A549 treated with dexamethasone at 1 μM for 4 hours (cell line): ENCODE measurements at places on chromosomes 4 and X. TPM values are rescaled to one million over a fixed set of nuclear protein-coding genes. Genes with fewer than 3 reads are reported as not detected.

PF4V1 gene
- total RNA-seq = not detected in 5 replicates

RXFP1 gene
- total RNA-seq = not detected in 5 replicates

REELD1 gene
- total RNA-seq = not detected in 5 replicates

C4orf36 gene
- total RNA-seq = 0.73 to 1.7 TPM (median 1.2 TPM) in 5 replicates

ATP2B3 gene
- total RNA-seq = 0.07 to 0.15 TPM (median 0.13 TPM) in 5 replicates

SLC25A43 gene
- 24.1 to 33.9 TPM (median 31.8 TPM) in 5 replicates for total RNA-seq

CYBB gene
- total RNA-seq = 0.02 to 0.09 TPM (median 0.04 TPM) in 5 replicates

TRMT2B gene
- total RNA-seq = 14.0 to 17.6 TPM (median 16.8 TPM) in 5 replicates

TLR10 gene
- total RNA-seq = 0.02 to 0.08 TPM (median 0.03 TPM) in 4 of 5 replicates, not detected in the other

FAM90A26 gene
- total RNA-seq = not detected in 5 replicates

LGI2 gene
- total RNA-seq = 0.07 to 0.39 TPM (median 0.11 TPM) in 5 replicates

VCX3A gene
- not detected in 5 replicates for total RNA-seq

HSFX2 gene
- 0.08 to 0.38 TPM (median 0.19 TPM) in 3 of 5 replicates, not detected in the others for total RNA-seq

SHOX gene
- 0.02 to 0.05 TPM (median 0.04 TPM) in 4 of 5 replicates, not detected in the other for total RNA-seq

NHSL2 gene
- 0.25 to 0.53 TPM (median 0.32 TPM) in 5 replicates for total RNA-seq

NDST4 gene
- 0.06 TPM in 1 of 5 replicates, not detected in the others for total RNA-seq

CD38 gene
- 8.9 to 17.6 TPM (median 14.4 TPM) in 5 replicates for total RNA-seq

RHOXF1 gene
- not detected in 5 replicates for total RNA-seq

XK gene
- 0.35 to 0.43 TPM (median 0.42 TPM) in 5 replicates for total RNA-seq

TMEM129 gene
- total RNA-seq = 16.0 to 25.7 TPM (median 21.9 TPM) in 5 replicates

CXCL1 gene
- 3.8 to 6.0 TPM (median 4.3 TPM) in 5 replicates for total RNA-seq

GPR173 gene
- not detected in 5 replicates for total RNA-seq

MGST2 gene
- total RNA-seq = 47.5 to 55.3 TPM (median 50.7 TPM) in 5 replicates
